ENCODE measurements at places on chromosomes 1 and 21. TPM values are rescaled to one million over a fixed set of nuclear protein-coding genes. Genes with fewer than 3 reads are reported as not detected.
A peak's percentile ranks its signal among the peaks of the same experiment; 100 is the strongest.

GRCh38 chr21:33133892-33134291, 64.0 kb downstream of the OLIG1 start:
- H3K27ac ChIP-seq = no peak overlapping the region
- H3K4me3 ChIP-seq = no peak overlapping the region
- H3K27me3 ChIP-seq = no peaks in the 10 kb centered on the region
- no peaks in the 10 kb centered on the region for H3K36me3 ChIP-seq
- H3K4me1 ChIP-seq = peaks cover 6% of the 10 kb centered on the region

DNA sequence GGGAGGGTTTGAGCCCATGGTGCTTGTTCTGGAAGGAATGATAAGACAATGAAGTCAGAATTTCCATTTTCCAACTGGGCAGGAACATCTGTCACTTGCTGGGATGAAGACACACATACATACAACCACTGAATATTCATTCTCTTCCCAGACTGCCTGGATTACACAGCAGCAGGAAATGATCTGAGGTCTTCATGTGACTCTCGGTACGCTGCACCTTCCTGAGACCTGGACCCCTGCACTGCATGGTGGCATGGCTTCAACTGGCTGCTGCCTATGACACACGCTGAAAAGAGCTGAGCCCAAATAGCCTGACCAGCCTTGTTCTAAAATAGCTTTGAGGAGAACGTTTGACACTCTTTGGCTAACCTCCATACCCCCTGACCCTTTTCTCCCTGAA, 150.6 kb downstream of the GABPA start:
- no peak overlapping the region for H3K27ac ChIP-seq
- DNase-seq = no peak
- no peak overlapping the region for H3K4me3 ChIP-seq
- no peaks in the 10 kb centered on the region for H3K4me1 ChIP-seq
- no peaks in the 10 kb centered on the region for H3K27me3 ChIP-seq
- H3K36me3 ChIP-seq = peaks cover 45% of the 10 kb centered on the region

- H3K36me3 ChIP-seq = peaks cover 7% of the 10 kb centered on the region
- H3K27ac ChIP-seq = no peak overlapping the region
- DNase-seq = no peak
- H3K4me1 ChIP-seq = no peaks in the 10 kb centered on the region
- no peaks in the 10 kb centered on the region for H3K27me3 ChIP-seq
These were observed 56.5 kb downstream of the AHDC1 start for GRCh38 chr1:27547220-27548116.

DNA sequence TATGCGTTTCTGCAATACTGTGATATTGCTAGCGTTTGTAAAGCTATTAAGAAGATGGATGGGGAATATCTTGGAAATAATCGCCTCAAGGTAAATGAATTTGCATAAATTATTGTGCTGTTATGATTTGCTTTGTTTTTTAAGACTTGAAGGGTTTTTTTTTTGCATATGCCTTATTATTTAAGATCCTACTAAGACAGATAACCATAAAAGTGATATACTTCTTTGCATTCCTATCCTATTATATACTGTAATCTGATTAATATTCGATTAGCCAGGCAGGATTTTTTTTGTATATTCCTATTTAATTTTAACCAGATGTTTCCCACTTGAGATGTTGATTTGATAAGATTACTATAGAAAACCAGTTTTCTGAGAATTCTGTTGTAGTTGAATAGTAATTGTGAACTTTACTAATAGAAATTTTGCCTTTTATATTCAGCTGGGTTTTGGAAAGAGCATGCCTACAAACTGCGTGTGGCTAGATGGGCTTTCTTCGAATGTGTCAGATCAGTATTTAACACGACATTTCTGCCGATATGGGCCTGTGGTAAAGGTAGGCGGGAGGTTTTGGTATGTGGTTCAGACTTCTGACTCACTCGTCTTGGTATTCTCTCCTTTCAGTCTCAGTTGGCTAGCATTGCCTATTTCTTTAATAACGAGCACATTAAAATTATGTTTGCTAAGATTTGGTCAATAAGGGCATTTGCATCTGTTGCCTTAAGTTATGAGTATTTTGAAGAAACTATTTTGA, 56.8 kb downstream of the ZBTB17 start:
- no peak for DNase-seq
- H3K36me3 ChIP-seq = peaks cover 36% of the 10 kb centered on the region
- H3K27ac ChIP-seq = no peak overlapping the region
- H3K4me3 ChIP-seq = no peak overlapping the region
- no peaks in the 10 kb centered on the region for H3K27me3 ChIP-seq
- no peaks in the 10 kb centered on the region for H3K4me1 ChIP-seq

DNA sequence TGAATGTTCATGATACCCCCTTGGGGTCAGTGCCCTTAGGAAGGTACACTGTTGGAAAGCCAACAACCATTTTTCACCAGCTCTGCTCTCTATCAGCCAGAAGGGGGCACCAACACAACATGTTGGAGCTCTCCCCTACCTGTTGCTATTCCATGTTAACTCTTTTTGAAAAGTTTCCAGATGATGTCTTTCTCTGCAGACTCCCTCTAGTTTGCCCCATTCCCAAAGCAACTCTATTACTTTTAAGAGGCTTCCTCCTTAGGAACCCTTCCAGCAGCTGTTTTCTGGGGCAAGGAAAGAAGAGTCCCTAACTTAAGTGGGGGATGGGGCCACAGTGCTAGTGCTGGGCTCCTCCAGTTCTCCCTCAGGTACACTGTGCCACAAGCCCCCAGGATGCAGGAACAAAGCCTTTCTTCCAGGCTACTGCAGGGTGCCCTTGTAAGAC, 22.9 kb upstream of the NDC1 start:
- no peak overlapping the region for H3K4me3 ChIP-seq
- H3K27me3 ChIP-seq = no peaks in the 10 kb centered on the region
- DNase-seq = no peak
- H3K27ac ChIP-seq = no peak overlapping the region
- peaks cover 6% of the 10 kb centered on the region for H3K36me3 ChIP-seq

DNA sequence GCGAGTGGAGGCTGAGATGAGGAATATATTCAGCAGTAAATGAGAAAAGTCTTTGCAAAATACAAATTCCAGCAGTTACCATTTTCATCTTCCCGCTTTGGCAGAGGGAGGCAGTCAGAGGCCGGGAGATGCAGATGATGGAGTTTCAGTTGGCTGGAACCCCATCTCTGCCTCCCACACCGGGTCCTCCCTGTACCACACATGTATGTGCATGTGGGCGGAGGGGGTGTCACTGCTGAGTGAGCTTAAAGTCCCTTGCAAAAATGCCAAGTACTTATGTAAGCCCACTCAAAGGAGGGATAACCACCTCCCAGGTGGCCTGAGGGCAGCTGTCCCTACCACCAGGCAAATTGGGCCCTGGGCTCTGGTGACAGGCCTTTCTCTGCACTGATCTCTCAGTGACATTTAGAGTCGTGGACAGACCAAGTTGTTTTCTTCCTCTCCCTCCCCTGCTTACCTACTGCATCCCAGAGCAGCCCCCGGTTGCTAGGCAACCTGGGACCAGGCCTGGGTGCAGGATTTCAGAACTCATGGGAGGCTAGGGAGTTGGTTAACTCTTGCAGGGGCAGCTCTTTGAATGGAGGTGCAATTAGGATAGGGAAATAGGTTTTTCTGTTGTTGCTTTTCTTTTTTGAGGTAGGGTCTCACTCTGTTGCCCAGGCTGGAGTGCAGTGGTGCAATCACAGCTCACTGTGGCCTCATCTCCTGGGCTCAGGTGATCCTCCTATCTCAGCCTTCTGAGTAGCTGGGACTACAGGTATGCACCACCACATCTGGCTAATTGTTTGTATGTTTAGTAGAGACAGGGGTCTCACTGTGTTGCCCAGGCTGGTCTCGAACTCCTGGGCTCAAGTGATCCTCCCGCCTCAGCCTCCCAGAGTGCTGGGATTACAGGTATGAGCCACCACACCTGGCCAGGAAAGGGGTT, 17.1 kb upstream of the UBXN10 start:
- H3K36me3 ChIP-seq = no peaks in the 10 kb centered on the region
- DNase-seq = no peak
- H3K27me3 ChIP-seq = no peaks in the 10 kb centered on the region
- no peak overlapping the region for H3K27ac ChIP-seq
- no peak overlapping the region for H3K4me3 ChIP-seq

GRCh38 chr1:208681878-208682663, 437.9 kb upstream of the PLXNA2 start:
- no peaks in the 10 kb centered on the region for H3K4me1 ChIP-seq
- H3K27ac ChIP-seq = no peak overlapping the region
- no peak for DNase-seq
- no peaks in the 10 kb centered on the region for H3K36me3 ChIP-seq
- no peak overlapping the region for H3K4me3 ChIP-seq

GRCh38 chr1:7104339-7104738, 319.1 kb downstream of the CAMTA1 start:
- H3K36me3 ChIP-seq = no peaks in the 10 kb centered on the region
- DNase-seq = no peak
- H3K27me3 ChIP-seq = no peaks in the 10 kb centered on the region
- peaks cover 4% of the 10 kb centered on the region for H3K4me1 ChIP-seq
- no peak overlapping the region for H3K4me3 ChIP-seq
- H3K27ac ChIP-seq = no peak overlapping the region

DNA sequence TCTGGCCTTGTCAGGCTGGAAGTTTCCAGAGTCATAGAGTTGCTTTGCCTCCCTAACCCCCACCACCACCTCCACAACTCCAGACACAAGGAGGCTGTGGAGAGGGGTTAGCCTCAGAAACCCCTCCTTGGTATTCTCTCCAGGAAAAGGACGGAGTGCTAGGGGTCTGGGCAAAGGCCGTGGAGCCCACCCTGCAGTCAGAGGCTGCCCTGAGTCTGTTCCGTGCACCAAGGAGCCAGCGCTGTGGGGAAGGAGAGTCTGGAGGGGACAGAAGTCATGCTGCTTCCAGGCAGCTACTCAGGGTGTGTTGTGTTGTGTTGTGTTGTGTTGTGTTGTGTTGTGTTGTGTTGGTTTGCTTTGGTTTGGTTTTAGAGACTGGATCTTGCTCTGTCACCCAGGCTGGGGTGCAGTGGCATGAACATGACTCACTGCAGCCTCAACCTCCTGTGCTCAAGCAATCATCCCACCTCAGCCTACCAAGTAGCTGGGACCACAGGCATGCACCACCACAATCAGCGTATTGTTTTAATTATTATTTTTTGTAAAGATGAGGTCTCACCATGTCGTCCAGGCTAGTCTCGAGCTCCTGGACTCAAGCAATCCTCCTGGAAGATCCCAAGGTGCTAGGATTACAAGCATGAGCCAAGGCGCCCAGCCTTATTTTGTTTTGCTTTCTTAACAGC, 122.2 kb upstream of the TMEM51 start:
- no peaks in the 10 kb centered on the region for H3K27me3 ChIP-seq
- peaks cover 8% of the 10 kb centered on the region for H3K4me1 ChIP-seq
- H3K36me3 ChIP-seq = no peaks in the 10 kb centered on the region
- no peak overlapping the region for H3K27ac ChIP-seq
- H3K4me3 ChIP-seq = no peak overlapping the region
- DNase-seq = no peak

- H3K4me1 ChIP-seq = peaks cover 26% of the 10 kb centered on the region
- no peaks in the 10 kb centered on the region for H3K27me3 ChIP-seq
- 0 out of 2 replicates have a peak overlapping the region, but pooled peaks have one; percentile 6 for H3K27ac ChIP-seq
- H3K4me3 ChIP-seq = peak overlapping the region; percentile 87
- H3K36me3 ChIP-seq = no peaks in the 10 kb centered on the region
These were observed 4.3 kb downstream of the RUSC1 start for GRCh38 chr1:155324717-155325602.

DNA sequence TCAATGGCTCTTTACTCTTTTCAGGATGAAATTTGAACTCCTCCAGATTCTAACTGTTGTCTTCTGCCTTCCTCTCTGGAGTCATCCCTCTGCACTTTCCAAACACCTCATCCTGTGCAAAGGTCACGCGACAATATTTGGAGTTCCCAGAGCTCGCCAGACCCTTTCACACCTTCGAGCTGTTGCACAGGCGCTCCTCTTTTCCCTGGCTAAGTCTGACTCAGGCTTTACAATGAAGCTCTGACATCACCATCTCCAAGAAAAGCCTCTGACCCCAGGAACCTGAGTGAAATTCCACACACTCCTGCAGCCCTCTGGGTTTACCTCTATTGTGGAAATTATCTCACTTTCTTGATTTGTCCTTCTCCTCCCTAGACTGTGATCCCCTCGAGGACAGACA, 270.3 kb downstream of the RGS7 start:
- H3K4me1 ChIP-seq = no peaks in the 10 kb centered on the region
- DNase-seq = no peak
- no peak overlapping the region for H3K27ac ChIP-seq
- H3K36me3 ChIP-seq = no peaks in the 10 kb centered on the region

PTPN14 gene
- polyA plus RNA-seq = 19.8 TPM

- H3K27me3 ChIP-seq = peaks cover 10% of the 10 kb centered on the region
- DNase-seq = no peak
- H3K4me1 ChIP-seq = peaks cover 7% of the 10 kb centered on the region
- H3K27ac ChIP-seq = no peak overlapping the region
- H3K36me3 ChIP-seq = no peaks in the 10 kb centered on the region
These were observed 2.4 kb upstream of the RAB4A start for GRCh38 chr1:229268505-229268904.

DNA sequence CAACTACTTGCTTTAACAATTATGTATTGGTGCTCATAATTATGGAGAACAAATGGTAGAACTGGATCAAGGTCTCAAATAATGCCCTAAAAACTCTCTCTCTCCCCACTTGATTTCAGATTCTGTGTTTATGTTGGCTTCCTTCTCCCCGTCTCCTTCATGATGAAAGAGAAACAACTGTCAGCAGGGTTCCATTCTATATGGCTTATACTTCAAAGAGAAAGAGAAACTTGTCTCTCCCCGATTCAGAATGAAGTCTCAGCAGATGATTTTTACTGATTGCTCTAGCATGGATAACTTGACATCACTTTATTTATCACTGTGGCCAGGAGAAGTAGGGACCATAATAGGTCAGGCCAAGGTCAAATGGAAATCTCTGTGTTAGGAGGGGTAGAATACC, 575.6 kb downstream of the AGBL4 start:
- H3K4me3 ChIP-seq = no peak overlapping the region
- no peaks in the 10 kb centered on the region for H3K27me3 ChIP-seq
- H3K27ac ChIP-seq = no peak overlapping the region
- no peaks in the 10 kb centered on the region for H3K4me1 ChIP-seq
- no peak for DNase-seq

RAD54L gene
- polyA plus RNA-seq = 42.4 TPM

GRCh38 chr1:50080904-50081586, 27.7 kb upstream of the ELAVL4 start:
- H3K4me1 ChIP-seq = no peaks in the 10 kb centered on the region
- no peak overlapping the region for H3K27ac ChIP-seq
- H3K4me3 ChIP-seq = no peak overlapping the region
- DNase-seq = peak; percentile 48
- no peaks in the 10 kb centered on the region for H3K36me3 ChIP-seq

GRCh38 chr1:65772607-65773006, 20.1 kb upstream of the PDE4B start:
- H3K4me1 ChIP-seq = no peaks in the 10 kb centered on the region
- H3K27me3 ChIP-seq = no peaks in the 10 kb centered on the region
- DNase-seq = no peak

DNA sequence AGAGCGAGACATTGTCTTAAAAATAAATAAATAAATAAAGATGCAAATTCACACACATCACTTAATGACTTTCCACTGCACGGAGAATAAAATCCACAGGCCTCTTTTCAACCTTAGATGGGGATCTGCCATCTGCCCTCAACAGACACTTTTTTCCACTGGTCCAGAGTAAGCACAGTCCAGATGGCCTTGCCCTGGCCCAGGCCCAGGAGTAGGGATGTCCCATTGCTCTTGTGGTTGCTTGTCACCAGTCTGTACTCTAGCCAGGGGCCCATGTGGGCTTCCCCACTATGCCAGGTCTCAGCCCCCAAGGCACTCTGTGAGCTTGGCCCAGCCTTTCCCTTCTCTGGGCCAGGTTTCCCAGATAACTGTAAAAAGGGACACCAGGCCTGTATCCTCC, 17.4 kb downstream of the PLOD1 start:
- peaks cover 7% of the 10 kb centered on the region for H3K36me3 ChIP-seq
- DNase-seq = no peak
- no peaks in the 10 kb centered on the region for H3K27me3 ChIP-seq
- H3K4me1 ChIP-seq = no peaks in the 10 kb centered on the region

All from H1 (cell line).